ENCODE measurements at places on chromosomes 6 and 20.

DNA sequence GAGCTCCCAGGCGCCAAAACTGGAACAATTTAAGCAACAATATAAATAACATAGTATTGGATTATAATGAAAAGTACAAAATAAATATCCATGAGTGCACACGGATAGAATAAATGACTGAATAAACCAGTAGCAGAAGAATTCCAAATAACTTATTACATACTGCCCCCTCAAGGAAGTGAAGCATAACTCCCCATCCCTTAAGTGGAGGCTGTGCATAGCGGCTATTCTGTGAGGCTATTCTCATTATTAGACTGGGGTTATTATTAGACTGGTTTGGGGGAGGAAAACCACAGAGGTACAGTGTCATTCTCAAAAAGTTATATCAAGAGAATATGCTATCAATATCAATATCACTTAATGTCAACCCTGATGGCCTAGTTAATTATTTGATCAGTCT, 94.4 kb upstream of the SIRPA start:
- DNase-seq: peak; percentile 85

DNA sequence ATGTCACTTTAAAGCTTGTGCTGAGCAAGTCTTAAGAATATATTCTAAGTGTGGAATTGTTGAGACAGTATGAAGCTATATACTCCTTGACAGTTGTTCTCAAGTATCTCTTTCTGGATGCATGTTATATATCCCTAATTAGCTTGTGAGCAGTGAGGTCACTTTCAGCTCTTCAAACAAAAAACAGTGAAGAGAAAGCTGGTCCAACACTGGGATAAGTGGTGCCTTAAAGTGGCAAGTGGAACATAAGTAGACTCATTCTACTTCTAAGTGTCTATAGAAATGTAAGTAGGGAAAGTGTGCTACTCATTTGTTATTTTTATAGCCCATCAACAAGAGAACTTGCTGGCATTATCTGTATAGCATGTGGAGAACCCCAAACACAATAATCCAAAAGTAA, 133.1 kb upstream of the BACH2 start:
- DNase-seq: no peak

GRCh38 chr6:92521553-92521952, 897.8 kb downstream of the EPHA7 start:
- DNase-seq: no peak

- DNase-seq: no peak
Observed at GRCh38 chr6:34559651-34560365, 3.7 kb upstream of the SPDEF start.

DNA sequence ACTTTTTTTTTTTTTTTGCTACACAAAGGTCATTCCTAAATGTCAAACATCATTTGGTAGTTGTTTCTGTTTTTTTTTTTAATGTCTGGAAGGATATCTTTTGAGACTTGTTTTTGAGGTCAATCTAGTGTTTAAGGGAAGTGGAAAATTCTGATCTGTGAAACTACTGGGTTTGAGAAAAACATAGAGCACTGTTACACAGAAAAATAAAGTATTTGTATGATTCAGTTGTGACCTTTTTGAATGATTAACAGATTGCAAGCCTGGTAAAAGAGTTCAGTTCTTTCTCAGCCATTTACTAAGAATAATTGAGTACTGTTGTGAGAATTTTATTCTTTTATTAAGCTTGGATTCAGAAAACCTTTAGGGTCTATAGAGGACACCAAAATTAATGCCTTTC, 276.7 kb downstream of the ADGRB3 start:
- DNase-seq: no peak

- no peak for DNase-seq
Observed at GRCh38 chr20:9408422-9409300, 105.7 kb upstream of the LAMP5 start.

DNA sequence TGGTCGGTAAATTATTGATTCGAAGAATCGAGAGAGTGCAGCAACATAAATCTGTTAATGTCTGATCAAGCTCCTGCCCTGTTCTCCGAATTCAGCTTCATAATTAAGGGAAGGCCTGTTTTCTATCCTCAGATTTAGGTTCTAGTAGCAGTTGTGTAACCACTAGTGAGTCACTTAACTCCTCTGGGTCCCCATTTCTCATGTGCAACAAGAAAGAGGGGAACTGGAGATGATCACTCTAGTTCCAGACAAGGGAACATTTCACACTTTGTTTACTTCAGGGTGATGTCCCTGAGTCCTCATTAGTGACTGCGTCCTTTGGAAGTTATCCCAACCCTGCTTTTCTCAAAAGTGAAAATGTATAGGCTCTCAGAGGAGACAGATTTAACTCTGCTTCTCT, 68.1 kb upstream of the RNF146 start:
- no peak for DNase-seq

- no peak for DNase-seq
Observed at GRCh38 chr6:131029626-131030297, 33.3 kb downstream of the EPB41L2 start.

- DNase-seq: no peak
Observed at GRCh38 chr6:13229205-13230085, 98.9 kb downstream of the TBC1D7 start.

GRCh38 chr6:165060720-165061119, 248.7 kb downstream of the C6orf118 start:
- no peak for DNase-seq

DNA sequence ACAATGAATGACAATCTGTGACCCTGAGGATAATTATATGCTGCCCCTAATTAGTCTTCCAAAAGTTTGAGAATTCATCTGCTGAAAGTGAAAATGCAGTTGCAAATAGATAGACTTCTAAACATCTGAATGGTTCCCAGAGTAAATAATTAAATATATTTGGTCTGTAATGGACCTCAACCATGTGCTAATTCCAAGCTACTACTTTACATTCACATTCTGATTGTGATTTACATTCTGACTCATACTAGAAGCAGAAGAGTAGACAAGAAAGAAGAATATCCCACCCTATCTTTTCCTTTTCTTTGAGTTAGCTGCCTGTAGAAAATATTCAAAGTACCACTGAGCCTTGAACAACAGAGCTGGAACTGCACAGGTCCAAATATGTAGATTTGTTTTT, 80.8 kb downstream of the PTPRK start:
- DNase-seq: no peak

- peak; percentile 65 for DNase-seq
Observed at GRCh38 chr6:158408552-158409130, 96.4 kb downstream of the TULP4 start.
